Bone marrow (tissue), 2 donors: ENCODE measurements at places on chromosomes 5 and 9.

GRCh38 chr5:14400085-14400484 is 181.5 kb upstream of the OTULINL start:
- DNase-seq = no peak

- DNase-seq = peak; percentile 82
These were observed 8.1 kb downstream of the MTMR12 start for GRCh38 chr5:32304622-32305021.

DNA sequence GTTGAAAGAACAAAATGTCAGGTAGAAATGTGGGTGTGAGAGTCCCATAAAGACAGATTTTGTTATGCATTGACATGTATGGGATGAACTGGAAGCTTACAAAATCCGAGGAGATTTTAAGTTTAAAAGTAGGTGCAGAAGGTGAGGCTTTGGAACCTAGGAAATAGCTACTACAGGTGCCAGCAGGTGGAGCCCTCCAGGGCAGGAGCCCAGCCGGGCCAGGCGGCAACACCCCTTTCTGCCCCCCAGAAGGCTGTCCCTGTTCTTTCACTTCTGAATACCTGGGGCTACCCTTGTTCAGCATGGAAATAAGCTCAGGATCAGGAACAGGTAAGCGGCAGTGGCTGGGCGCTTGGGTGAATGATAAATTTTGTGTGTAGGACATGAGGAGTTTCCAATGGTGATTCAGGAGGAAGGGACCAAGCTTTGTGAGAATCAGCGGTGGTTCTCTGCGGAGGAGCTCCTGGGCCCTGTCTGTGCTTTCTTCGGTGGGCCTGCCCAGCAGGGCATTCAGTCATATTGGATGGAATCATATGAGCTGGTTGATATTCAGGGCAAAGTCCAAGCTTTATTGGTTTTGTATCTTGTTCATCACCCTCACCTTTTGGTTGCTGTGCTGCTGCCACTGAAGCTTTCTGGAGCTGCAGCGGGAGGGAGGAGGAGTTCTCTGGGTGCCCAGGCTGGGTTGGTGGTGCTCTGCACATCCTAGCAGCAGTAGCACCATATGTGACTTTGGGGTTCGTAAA is 12.3 kb downstream of the PCBD2 start:
- no peak for DNase-seq

- DNase-seq = peak; percentile 4
These were observed 26.5 kb downstream of the TRMO start for GRCh38 chr9:97895695-97896332.

DNA sequence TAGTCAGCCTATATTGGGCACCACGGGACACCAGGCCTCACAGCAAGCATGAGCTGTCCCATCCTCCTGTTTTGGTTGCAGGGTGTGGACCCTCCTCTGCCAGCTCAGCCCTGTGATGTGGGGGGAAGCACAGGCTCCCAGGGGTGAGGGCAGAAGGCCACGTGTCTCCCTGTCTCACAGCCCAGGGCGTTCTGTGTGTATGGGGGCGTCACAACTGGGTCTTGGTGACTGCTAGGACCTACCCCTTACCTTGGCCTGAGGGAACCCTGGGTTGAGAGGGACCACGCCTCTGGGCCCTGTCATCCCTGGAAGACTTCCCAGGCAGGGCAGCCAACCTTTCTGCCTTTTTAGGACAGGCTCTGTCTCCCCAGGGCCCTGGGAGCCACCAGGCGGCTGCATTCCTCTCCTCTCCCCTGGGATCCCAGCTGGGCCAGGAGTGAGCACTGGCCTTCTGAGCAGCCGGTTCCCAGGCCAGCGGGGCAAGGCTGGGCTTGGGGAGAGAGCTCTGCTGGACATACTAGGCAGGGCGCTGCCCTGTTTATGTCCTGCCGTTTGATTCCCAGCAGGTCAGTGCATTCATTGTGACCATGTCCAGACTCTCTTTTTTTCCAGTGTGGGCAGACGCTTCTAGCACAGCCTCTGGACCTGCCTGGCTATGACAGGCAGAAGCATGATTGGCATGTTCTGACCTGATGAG is 97.4 kb downstream of the DAB2IP start:
- no peak for DNase-seq

DNA sequence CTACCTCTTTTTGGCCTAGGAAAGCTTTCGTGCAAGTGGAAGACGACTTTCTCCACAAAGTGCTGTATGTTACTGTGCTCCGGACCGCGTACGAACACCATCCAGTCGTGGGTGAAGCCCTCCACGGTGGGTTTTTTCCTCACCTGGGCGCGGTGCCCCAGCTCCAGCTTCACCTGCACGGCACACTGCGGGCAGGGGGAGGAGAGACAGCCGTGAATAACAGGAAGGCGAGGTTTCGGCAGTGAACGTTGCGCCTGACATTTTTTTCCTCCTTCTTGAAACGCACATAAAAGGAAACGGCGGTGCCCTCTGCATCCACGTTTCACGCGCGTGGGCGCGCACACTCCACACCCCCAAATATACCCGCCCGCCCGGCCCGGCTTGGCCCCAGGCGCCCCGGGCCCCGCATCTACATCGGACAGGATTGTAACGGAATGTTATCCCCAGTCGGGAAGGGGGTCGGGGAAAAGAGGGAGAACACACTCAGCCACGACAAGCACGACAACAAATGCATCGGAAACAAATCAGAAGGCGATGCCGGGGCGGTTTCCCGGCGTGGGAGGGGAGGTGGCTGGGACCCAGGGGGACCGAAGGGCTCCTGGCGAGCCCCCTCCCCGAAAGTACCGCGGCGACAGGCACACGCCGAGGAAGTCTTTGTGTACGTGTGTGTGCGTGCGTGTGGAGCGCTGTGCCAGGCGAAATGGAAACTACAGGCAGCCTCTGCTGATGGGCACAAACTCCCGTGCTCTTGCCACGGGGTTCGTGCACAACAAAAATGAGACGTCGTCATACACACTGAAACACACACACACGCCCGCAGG is 1.4 kb downstream of the MLLT3 start:
- no peak for DNase-seq

GRCh38 chr5:76457674-76458485 is 54.8 kb downstream of the IQGAP2 start:
- no peak for DNase-seq

DNA sequence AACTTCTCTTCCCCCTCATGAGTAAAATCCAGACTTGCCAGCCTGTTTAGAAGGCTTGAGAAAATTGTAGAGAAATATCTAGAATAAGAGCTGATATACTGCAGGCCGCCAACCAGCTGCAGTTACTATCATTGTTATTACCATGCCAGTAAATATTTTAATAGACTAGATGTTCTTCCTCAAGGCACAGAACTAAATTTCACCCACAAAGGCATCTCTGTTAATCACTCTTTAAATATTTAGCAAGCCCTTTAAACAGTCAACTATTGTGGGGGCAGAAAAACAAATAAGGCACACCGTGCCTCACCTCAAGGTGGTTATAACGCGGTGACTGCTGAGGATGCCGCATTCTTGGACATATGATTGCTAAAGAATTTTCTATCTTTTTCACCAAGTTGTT is 147.0 kb downstream of the SPOCK1 start:
- no peak for DNase-seq

GRCh38 chr9:101365181-101365580 is 19.6 kb downstream of the BAAT start:
- no peak for DNase-seq

DNA sequence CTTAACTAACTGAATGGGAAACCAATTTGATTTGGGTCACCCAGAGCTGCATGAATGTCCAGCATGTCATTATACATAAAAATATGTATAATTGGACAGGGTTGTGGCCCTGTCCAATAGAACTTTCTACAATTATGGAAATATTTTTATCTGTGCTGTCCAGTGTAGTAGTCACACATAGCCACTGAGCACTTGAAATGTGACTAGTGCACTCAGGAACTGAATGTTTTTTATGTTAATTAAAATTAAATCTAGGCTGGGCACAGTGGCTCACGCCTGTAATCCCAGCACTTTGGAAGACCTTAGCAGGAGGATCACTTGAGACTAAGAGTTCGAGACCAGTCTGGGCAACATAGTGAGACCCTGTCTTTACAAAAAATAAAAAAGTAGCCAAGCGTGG is 18.6 kb downstream of the GARNL3 start:
- DNase-seq = no peak

GRCh38 chr5:5617024-5617423 is 194.5 kb downstream of the ICE1 start:
- no peak for DNase-seq

- DNase-seq = no peak
These were observed 22.9 kb downstream of the TGFBI start for GRCh38 chr5:136051486-136052220.

DNA sequence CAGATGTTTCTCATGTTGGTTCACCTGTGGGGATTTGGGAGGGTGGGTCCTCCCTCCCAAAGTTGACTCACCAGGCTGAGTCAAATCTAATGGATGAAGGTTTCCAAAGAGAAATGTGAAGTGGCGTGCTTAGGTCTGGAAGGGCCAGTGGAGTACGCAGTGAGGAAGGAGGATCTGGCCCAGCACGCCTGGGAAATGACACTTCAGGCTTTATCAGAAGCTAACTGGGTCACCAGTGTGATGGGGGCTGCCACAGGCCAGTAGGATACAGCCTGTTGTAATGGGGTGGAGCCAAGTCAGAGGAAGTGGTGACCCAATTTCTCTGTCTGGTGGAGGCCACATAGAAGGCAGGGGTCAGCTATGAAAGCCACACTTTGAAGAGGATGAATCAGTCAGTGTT is 18.0 kb downstream of the POLR1E start:
- no peak for DNase-seq

- no peak for DNase-seq
These were observed 28.8 kb downstream of the LHX2 start for GRCh38 chr9:124040186-124040931.

- no peak for DNase-seq
These were observed 57.9 kb downstream of the MACROH2A1 start for GRCh38 chr5:135341016-135341666.

- DNase-seq = no peak
These were observed 739.3 kb downstream of the NR2F1-AS1 start for GRCh38 chr5:92841604-92842155.

DNA sequence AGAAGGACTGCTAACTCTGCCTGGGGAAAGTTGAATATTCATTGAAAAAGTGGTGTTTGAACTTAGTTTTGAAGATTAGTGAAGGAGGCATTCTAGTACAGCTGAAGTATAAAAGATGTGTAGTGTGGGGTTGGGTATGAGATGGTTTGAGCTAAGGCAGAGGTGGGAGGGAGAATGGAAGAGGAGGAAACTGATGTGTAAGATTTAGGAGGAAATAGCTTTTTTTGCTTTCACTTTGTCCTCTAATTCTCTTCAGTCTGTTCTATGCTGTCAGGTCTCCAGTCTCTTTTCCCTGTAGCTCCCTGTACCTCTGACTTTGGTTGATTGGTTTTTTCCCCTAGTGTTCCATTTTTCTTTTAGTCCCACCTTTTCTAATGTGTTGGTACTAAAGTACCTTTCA is 9.0 kb downstream of the CREBRF start:
- peak; percentile 58 for DNase-seq

GRCh38 chr5:175406300-175406699 is 37.7 kb downstream of the DRD1 start:
- no peak for DNase-seq

- no peak for DNase-seq
These were observed 320.4 kb upstream of the CCNH start for GRCh38 chr5:87732875-87733768.

- no peak for DNase-seq
These were observed 54.1 kb downstream of the GNG10 start for GRCh38 chr9:111715471-111715870.

DNA sequence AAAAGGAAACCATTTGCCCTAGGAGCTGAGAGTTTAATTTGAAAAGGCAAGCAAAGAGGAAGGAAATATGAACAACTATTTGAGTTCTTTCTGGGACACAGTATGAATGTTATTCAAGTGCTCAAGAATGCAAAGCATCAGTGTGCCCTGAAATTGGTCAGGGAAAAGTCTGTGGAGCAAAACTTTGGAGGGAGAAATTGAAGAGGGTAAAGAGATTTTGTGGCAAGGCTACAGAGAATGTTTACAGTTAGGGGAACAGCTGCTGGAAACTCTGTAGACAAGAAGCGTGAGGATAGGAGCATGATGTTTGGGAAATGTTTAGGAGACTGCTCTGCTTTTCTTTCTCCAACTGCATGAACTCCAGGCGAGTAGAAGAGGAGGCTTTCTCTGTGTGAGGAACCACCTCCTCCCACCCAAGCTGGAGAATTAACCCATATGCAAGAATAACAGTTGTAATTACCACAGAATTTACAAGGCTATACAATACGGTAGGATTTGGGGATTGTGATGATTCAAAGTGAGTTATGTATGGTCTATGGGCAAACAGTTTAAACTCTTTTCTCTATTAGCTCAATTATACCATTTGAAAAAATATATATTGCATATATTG is 75.4 kb upstream of the IL7R start:
- DNase-seq = no peak

GRCh38 chr5:109910874-109911273 is 221.1 kb downstream of the MAN2A1 start:
- no peak for DNase-seq

DNA sequence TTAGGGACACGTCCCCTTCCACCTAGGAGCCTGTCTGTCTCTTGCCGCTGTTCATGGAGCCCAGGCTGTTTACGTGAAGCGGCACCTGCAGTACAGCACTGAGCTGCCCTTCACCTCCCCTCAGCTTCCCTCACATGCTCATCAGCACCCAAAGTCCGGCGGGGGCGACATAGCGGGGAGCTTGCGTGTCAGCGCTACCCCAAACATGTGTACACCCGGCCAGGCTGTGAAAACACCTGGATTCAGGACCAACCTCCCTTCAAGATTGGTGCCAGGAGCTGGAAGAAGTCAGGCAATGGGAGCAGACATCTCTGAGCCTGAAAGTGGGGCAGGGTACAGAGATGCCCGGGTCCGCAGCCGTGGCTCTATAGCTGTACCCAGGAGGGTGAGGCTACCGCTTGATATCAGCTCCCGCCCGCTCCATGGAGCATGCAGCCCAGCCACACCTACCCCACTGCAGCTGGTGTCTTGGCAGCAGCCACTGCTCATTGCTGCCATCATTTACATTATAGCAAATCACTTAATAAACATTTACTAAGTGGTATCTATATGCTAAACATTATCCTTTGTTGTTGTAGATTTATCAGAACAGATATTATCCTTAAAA is 712.1 kb downstream of the CDH9 start:
- DNase-seq = no peak

DNA sequence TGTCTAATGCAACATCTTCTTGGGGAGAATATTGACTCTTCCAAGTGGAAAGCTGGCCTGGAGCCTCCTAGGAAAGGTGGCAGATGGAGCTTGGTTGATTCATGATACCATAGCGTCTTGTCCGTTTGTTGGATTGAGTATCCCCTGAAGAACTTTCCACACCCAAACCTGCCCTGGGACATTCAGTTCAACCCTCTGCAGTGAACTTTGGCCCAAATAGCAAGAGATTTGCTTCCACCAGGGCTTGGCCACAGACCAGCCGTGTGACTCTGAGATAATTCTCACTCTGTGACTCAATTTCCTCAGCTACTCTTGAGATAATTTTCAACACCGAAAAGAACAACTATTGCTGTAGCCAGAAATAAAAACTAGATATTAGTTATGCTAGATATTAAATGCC is 108.0 kb upstream of the RAD23B start:
- no peak for DNase-seq

GRCh38 chr5:91129748-91130147 is 253.4 kb downstream of the ARRDC3 start:
- DNase-seq = no peak

GRCh38 chr9:116877072-116877471 is 190.0 kb downstream of the TRIM32 start:
- DNase-seq = no peak
